ENCODE measurements at places on chromosomes 6 and 20.
A peak's percentile ranks its signal among the peaks of the same experiment; 100 is the strongest.

GRCh38 chr20:60345106-60345505 lies 386.9 kb downstream of the CDH26 start:
- no peak for DNase-seq

DNA sequence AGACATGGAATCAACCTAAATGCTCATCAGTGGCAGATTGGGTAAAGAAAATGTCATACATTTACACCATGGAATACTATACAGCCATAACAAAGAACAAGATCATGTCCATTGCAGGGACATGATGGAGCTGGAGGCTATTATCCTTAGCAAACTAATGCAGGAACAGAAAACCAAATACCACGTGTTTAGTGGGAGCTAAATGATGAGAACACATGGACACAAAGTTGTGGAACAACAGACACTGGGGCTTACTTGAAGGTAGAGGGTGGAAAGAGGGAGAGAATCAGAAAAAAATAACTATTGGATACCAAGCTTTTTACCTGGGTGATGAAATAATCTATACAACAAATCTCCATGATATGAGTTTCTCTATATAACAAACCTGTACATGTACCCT lies 701.3 kb downstream of the TBC1D32 start:
- DNase-seq: no peak

GRCh38 chr6:37735722-37736121 lies 38.0 kb upstream of the MDGA1 start:
- no peak for DNase-seq

DNA sequence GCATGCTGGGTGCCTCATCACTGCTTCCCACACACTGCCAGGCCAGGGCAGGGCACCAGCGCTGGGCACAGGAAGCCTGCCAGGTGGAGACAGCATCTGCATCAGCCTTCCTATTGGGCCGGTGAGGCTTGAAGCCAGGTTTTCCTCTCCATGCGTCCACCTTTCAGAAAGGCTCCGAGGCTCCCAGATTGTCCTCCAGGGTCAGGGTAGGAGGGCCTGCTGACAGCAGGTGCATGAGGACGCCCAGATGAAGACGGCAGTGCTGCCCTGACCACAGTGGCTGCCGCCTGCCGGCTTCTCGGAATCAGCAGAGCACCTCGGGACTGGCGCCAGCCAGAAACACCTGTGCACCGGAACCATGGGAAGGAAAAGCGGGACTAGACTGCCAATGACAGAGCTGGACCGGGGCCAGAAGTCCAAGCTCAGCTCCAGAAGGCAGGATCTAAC lies 170.5 kb upstream of the CST7 start:
- no peak for DNase-seq

DNA sequence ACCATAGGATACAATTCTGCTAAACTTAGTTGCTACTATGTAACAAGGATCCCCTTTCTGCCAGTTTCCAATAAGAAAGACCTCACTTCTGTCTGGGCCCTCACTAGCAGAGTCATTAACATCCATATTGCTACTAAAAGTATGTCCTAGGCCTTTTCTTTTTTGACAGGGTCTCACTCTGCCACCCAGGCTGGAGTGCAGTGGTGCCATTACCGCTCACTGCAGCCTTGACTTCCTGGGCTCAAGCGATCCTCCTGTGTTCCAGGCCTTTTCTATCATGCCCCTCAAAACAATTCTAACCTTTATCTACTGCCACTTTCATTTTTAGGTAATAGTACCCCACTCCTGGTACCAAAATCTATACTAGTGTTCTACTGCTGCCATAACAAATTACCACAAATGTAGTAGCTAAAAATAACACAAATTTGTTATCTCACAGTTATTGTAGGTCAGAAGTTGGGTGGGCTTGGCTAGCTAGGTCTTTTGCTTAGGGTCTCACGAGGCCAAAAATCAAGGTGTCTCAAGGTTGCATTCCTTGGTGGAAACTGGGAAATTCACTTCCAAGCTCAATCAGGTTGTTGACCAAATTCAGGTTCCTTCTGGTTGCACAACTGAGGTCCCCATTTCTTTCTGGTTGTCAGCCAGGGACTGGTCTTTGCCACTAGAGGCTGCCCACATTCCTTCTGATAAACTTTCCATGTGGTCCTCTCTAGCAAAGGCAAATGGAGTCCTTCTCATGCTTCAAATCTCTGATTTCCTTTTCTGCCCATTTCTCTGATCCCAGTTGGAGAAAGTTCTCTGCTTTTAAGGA lies 3.0 kb downstream of the CSNK2A1 start:
- no peak for DNase-seq

GRCh38 chr6:99901596-99902384 lies 92.2 kb downstream of the MCHR2 start:
- no peak for DNase-seq

- no peak for DNase-seq
These were observed 6.0 kb upstream of the CABLES2 start for GRCh38 chr20:62413025-62413570.

- peak; percentile 70 for DNase-seq
These were observed 480 bp upstream of the NT5E start for GRCh38 chr6:85449388-85449817.

GRCh38 chr6:137487869-137488149 lies 6.4 kb downstream of the OLIG3 start:
- DNase-seq: no peak

GRCh38 chr6:147802459-147802858 lies 294.0 kb downstream of the SAMD5 start:
- DNase-seq: no peak

DNA sequence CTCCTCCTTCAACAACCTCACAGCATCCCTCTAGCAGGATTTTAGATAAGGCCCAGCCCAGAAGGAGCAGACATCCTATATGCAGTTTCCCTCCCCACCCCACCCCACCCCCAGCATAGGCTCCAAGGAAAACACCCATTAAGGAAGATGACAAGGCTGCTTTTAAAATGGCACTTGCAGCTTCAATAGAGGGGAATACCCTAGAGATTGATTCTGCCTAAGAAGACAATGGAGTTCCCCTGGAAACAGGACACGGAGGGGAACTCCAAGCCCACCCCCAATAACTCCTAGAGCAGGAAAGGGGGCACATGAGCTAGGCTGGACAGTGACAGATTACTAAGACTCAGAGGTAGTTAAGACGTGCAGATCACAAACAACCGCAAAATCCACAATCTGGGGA lies 34.7 kb downstream of the CPNE5 start:
- no peak for DNase-seq

DNA sequence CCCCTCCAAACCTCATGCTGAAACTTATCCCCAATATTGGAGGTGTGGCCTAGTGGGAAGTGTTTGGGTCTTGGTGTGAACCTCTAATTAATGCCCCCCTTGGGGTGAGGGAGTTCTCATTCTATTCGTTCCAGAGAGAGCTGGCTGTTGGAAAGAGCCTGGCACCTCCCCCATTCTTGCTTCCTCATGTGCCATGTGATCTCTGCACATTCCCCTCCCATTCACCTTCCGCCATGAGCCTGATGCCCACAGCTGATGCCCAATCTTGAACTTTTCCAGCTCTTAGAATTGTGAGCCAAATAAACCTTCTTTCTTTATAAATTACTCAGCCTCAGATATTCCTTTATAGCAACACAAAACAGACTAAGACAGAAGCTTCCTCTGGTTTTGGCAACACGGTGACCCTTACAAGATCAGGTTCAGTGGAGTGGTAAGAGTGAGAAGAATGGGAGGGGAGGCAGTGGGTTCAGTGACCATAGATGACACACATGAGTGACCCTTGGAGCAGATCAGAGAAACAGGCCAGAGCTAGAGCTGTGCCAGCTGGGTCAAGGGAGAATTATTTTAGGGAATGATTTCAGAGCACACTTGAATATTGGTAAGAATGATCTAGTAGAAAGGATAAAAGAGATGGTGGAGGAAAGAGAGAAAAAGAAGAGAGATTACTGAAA lies 176.4 kb downstream of the LY86 start:
- DNase-seq: no peak

GRCh38 chr6:69775585-69775849 lies 21.3 kb downstream of the LMBRD1 start:
- no peak for DNase-seq

GRCh38 chr6:65979120-65979519 lies 272.1 kb upstream of the EYS start:
- DNase-seq: no peak
